ENCODE measurements at places on chromosomes 2 and 18.
A peak's percentile ranks its signal among the peaks of the same experiment; 100 is the strongest.

DNA sequence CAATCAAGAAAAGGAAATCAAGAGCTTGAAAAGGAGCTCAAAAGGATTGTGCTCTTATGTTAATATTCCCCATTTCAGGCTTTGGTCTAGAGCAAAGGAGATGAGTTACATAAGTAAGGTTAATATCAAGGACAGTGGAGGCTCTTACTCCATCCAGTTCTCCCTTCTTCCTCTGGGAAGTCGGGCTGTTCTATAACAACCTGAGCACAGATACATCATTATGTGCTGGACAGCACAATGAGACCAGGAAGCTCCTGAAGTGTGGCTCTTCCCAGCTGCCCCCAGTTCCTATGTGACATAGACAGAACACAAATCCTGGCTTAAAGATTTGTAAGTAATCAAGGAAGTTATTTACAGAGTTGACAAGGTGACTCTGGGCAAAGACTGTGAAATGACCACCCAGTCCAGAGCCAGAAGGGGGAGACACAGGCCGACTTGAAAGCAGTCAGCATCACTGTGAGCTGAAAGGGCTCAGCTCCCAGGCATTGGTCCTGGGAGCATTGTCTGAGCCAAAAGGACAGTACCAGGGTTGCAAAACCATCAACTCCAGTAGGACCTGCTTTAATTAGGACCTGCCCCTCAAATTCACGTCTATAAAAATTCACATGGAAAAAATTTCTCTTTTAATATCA is 917.6 kb upstream of the ACVR2A start:
- DNase-seq, result peak; percentile 63

DNA sequence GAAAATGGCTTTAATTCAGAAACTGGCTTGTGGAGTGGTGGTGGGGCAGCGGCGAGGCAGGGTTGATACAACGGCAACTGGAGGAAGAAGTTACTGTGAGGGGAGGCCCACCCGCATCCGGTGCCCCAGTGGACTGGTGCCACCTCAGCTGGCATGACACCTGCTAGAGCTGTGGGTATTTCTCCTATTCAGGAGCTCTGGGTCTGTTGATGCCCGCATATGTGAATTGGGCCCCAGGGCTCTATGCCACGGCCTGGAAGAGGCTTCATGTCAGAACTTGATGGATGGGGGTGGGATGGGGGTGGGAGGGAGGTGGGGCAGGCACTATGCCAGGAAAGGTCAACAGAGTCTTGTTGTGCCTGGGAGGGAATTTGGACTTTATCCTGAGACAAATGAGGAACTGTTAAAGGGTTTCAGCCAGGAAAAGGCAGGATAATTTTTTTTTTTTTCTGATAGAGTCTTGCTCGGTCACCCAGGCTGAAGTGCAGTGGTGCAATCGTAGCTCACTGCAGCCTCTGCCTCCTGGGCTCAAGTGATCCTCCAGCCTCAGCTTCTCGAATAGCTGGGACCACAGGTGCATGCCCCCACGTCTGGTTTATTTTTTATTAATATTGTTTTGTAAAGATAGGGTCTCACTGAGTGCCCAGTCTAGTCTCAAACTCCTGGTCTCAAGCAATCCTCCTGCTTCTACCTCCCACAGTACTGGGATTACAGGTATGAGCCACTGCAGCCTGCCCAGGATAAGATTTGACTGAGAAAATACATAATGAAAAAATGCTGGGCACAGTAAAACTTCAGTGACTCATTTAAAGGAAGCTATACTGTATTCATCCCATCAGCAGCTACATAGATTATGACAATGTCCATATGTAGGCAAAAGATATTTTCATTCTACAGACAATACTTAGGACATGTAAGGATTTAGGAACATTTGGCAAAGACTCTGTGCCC is 52.6 kb downstream of the SH2D6 start:
- peak; percentile 6 for DNase-seq

GRCh38 chr2:95296880-95297487 is at the start of gene KCNIP3:
TSS of gene KCNIP3 (plus strand) at chr2:95297347. CDS start at chr2:95297439, 92 bp downstream.
- DNase-seq, result peak; percentile 80

GRCh38 chr2:47232738-47233415 is 77.8 kb upstream of the STPG4 start:
- DNase-seq, result no peak

DNA sequence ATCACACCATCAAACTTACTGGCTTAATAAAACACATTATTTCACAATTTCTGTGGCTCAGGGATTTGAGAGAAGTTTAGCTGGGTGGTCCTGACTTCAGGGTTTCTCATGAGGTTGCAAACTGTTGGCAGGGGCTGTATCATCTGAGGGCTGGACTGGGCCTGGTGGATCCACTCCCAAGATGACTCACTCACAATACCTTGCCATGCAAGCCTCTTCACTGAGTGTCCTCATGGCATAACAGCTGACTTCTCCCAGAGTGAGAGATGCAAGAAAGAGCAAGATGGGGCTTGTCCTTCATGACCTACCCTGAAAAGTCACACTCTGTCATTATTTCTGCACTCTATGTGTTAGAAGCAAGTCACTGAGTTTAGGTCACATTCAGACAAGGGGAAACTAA is 73.8 kb downstream of the AQP4 start:
- no peak for DNase-seq

DNA sequence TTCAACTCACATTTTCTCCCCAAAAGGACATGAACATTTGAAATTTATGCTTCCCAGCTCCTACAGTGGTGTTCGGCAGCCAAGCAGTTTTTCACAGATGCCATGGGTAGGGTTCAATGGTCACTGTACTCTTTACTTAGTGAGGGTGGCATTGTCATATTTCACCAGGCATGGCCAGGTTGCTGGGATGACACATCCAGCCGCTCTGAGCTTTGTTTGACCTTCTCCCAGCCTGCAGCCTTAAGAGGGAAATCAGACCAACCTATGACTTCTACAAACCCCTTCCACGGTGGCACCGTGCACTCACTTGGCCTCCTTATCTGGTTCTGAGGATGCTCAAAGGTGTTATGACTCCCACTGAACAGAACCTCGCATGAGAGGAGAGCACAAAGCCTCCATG is 108.4 kb upstream of the SH3BP4 start:
- no peak for DNase-seq

DNA sequence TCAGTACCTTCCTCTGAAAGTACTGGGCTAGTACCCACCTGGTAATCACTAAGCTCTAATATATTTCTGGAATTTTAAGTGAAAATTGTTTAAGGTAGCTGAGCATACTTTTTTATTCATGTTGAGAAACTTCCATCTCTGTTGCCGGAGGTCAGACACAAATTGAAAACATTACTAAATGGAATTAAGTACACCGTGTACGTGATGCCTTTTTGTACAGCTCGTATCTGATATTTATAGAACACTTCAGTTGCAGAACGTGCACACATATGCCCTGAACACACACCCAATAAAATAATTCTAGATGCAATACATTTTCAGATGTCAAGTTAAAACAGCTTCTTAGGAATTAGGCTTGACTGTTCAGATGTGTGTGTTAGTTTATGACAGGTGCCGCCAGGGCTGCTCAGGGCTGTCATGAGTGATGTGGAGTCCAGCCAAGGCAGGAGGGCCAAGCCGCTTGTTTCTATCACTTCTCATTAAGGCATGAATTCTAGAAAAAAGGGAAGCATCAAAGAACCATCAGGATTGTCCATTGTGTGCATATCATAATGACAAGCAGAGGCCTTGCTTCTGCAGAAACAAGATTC is 80.9 kb upstream of the FOSL2 start:
- no peak for DNase-seq

- DNase-seq, result no peak
Measured at GRCh38 chr18:35077937-35078336, 36.7 kb downstream of the MAPRE2 start.

DNA sequence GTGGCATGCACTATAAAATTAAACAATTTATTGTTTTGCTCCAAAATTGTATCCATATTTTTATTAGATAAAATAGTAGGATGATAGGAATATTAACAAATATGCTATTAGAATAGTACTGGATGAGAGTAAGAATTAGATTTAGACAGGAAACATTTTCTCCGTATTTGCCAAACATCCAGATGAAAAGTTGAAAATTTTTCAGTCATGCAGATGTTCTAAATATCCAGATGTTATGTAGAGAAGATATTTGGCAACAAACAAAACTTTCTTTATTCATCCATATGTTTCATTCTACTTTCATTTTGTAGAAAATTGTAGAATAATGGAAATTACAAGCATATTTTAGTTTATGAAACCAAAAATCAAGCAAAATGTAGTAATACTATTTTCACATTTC is 45.2 kb upstream of the NEUROD1 start:
- DNase-seq, result no peak

- no peak for DNase-seq
Measured at GRCh38 chr2:39871291-39871761, 92.3 kb upstream of the THUMPD2 start.

DNA sequence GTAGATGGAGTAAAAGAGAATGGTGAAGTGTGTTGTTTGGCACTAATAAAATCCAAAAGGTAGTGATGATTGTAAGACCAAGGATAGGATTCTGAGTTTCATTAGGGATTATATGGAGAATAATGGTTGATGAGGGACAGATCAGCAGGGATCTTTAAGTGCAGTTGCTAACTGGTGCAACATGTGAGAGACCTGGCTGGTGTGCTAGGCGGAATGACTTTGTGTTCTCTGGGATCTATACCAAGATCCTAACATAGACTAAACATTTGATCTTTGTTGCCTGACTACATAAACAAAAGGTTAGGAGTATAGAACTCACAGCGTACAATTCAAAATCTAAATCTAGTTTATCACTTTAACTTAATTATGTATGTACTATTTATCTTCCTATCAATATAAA is 135.4 kb downstream of the PTRHD1 start:
- no peak for DNase-seq

DNA sequence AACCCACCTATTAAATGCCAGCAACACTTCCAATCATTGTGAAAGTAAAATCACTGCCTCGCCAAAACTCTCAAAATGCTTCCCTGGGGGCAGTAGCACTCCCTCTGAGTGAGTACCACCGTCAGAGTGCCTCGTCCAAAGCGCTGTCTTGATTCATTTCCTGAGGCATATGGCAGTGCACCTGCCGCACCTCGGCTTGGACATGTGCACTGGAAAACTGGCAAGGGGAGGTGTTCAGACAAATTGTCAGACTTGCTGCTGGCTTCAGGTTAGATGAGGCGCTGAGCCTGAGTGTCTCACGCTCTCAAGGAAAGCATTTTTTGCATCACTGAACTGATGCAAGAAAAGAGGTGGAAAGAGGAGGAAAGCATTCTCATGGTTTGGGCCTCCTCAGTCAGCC is 132.8 kb downstream of the ATL2 start:
- no peak for DNase-seq

- DNase-seq, result no peak
Measured at GRCh38 chr18:68083131-68083530, 566.6 kb upstream of the DSEL start.

DNA sequence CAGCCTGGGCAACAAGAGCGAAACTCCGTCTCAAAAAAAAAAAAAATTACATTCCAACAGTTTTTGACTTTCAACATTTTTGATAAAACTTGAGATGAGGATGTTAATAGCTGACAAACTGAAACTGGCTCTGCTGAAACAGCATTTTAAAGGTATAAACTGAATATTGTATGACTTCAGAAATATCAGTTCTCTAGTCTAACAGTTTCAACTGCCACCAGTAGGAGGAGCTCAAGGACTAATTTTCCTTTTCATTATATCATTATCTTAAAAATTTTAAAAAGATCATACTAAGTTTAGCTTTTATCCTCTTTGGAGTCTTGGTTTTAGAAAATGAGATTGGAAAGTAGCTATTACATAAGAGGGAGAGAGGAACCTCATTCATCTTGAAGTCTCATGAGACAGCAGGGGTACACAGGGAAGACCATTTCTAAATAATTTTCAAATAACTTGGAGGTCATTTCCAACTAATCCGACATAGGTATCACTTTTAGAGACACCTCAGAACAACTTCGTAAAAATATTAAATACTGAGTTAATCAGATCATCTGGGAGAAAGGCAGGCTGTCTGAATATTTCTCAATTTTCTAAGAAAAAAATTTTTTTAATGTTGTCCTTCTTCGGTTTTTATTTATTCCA is 37.6 kb upstream of the MCM6 start:
- peak; percentile 35 for DNase-seq

DNA sequence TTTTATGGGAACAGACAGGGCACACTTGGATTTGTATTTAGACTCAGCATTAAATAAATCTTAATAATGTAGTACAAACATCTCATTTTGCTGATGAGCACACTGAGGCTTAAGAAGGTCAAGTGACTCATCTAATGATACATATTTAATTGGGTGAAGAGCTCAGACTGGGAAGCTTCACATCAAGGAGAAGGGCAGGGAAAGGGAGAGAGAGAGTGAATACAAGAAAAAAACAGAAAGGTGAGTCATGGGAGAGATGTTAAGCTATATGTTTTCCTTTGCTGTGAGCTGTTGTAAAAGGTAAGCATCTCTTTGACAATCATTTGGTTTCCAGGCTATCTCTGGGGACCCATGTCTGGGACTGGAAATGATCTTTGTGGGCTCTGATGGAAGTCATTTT is 277.8 kb downstream of the SETBP1 start:
- no peak for DNase-seq

DNA sequence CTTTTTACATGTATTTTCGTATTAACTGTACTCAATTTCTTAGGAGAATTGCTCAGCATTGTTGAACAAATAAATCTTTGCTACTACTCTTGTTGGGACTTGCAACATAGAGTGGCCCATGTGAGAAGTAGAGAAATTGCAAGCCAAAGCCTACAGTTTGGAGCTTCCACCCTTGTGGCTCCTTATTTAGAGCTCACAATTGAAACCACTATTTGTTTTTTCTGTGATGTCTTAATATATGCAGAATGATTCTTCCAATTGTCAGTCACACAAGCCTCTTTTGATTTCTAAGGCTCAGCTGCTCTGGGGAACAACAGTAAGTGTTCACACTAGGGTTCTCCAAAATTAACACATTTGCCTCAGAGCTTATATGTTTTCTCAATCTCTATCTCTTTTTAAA is 60.2 kb upstream of the GALNT13 start:
- no peak for DNase-seq

DNA sequence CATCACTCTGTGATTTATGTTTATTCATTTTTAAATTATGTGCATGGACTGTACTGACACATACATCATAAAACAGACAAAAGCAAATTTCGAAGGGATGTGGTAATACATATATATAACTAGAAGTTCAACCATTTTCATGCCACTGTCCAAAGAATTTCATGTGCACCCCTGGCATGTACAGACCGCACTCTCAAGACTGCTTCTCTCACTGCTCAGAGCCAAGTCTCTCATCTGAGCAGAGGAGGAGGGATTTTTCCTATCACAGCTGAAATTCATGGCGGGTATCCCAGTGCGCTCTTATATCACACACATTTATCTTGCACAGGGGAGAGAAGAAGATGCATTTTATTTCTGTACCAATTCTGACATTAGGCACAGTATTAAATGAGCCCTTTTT is 5.9 kb downstream of the TMEM178A start:
- no peak for DNase-seq

DNA sequence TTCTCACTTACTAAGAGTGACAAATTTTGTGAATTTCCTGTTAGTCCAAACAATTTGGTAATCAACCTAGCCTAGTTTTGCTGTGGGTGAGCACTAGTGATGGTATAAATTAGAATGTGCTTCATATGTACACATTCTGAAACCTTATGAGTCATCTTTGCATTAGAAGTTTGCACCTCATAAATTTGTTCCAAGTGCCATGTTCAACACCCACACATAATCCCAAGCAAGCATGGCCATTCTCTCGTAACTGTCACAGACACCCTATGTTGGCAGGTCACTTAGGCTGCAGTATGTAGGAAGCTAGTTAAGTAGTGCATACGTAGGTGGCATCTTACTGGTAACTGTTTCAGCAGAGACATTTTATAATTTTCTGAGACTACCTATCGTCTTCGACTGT is 46.9 kb downstream of the NAB1 start:
- DNase-seq, result no peak

All from iPS-NIHi11 (cell line).